Heart right ventricle (tissue), 16 donors: ENCODE measurements at places on chromosomes 2 and 18. TPM values are rescaled to one million over a fixed set of nuclear protein-coding genes. Genes with fewer than 3 reads are reported as not detected.

Gene SCYGR8
- polyA plus RNA-seq = not detected

DNA sequence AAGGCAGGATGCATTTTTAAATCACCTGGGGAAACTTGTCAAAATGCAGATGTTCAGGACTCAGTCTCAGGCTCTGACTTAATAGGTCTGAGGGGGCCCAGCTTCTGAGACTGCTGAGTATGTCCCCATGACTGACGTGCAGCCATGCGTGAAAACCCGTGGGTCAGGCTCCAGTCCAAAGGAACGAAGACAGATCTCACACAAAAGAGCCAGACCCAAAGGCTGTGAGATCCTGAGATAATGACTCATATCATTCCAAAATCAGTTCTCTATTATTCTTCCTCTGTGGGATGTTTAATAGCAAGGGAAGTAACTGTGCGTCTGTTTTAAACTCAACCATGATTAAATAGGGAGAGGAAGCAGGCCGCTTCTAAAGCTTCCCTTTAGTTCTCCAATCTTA is 107.4 kb upstream of the ACAA2 start:
- DNase-seq = no peak

DNA sequence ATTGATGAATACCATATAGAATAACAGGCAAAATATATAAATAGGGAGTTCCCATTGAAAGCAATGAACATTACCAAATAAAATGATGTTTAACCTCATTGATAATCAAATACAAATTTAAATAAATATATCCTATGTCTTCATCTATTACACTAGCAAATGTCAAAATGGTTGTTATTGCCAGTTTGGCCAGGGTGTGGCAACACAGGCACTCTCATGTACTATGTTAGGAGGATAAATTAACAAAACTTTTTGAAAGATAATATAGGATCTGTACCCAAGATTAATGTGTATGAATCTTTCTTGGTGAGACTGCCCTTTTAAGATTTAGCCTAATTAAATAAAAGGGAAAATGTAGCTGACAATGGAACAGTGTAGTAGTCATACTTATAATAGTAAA is 659.3 kb downstream of the ERBB4 start:
- no peak for DNase-seq

GRCh38 chr2:21395366-21395765 is 271.6 kb downstream of the TDRD15 start:
- DNase-seq = no peak

Gene SGPP2
- polyA plus RNA-seq = 3.4 TPM

- no peak for DNase-seq
These were observed 280.2 kb downstream of the CTNNA2 start for GRCh38 chr2:79793006-79793405.

DNA sequence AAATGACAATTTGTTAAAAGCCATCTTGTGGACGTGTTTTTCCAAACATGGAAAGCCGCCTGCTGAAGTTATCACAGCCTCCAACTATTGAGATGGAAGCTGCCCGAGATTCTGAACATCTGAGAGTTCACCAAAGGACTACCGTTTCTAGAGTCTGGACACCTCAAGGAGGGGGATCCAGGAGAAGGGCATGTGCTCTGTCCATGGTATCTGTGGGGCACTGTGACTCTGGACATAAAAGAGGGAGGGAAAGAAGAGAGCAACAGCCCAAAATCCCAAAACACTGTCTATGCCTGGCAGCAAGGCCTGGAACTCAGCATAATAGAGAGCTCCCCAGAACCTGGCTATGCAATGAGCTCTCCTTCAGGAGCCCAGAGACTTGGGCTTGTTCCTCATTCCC is 319.9 kb downstream of the EN1 start:
- no peak for DNase-seq

GRCh38 chr18:2958819-2959298 is 54.1 kb downstream of the LPIN2 start:
- DNase-seq = no peak

Gene LOXL3
- polyA plus RNA-seq = 3.4 TPM

- no peak for DNase-seq
These were observed 159.7 kb downstream of the NAPG start for GRCh38 chr18:10685484-10685883.

DNA sequence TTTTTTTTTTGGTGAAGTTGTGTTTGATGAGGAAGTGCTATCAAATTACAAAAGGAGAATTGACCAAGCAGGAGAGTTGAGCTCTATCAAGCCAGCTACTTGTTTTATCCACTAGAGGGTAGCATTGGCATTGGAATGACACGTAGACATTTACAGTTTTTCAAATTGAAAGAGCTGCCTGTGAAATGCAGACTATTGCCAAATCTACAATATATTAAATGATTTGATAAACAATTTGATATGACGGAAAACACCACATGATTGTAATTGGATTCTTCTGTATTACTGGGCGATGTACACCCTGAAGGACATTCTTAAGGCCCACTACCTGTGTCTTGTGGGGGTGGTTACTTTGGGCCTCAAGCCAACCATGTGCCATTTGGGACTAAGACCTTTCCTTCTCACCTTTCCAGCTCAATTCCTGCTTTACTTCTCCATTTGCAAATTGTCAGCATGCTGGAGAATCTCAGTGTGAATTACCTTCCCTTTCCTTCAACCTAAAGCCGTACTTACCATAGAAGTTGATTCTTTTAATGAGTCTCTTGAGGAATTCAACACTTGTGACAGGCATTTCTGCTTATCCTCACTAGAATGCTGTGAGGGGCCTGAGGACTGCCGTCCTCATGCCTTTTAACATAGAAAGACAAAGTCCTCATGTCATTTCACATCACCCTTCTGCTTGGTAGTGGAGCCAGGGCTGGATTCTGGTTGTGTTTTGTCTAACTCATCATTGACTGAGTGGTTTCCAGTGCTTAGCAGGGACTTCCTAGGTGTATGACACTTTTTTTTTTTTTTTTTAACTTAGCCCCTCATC is 134.8 kb upstream of the THUMPD2 start:
- peak; percentile 26 for DNase-seq

- DNase-seq = no peak
These were observed 546 bp downstream of the CHPF start for GRCh38 chr2:219542931-219543595.

DNA sequence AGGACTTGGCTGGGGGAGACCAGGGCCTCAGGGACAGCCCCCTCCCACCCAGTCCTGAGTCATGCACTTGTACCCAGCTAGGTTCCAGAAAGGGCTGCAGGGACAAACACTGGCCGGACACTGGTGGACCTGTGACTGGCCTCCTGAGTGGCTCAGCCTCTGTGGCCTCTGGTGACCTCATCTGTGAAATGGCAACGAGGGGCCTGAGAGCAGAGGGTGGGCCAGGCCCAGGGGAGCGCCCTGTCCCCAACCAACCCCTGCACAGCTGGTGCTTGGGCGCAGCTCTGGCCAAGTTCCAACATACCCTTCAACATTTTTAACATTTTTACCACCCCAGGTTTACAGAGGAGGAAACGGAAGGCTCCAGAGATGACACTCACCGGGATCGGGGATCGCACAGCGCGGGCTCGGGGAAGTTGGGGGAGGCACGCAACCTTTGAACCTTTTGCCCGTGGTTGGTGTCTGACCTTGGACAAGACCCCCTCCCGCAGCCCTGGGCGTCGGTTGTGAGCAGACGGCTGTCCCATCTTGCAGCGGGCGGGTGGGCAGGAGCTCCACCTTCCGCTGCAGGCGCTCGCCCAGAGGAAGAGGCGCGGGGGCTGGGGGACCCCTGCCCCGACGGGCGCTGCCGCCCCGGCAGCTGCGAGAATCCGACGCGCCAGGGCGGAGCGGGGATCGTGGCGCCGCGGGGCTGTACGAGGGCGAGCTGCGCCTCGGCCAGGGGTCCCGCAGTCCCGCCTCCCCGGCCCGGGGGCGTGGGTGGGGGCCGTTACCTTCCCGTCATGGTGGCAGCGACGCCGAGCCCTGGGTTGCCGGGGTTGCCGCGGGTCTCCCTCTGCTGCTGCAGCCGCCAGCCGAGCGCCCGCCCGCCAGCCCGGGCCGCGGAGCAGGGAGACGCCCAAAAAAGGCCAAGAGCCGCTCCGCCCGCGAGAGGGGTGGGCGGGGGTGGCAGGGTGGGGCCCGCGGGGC is 805 bp downstream of the LIMS2 start:
- DNase-seq = no peak

Gene SLC9A2
- under 0.01 TPM for polyA plus RNA-seq

Gene MEMO1
- polyA plus RNA-seq = 73.9 TPM

GRCh38 chr2:130874512-130874911 is 37.8 kb downstream of the ARHGEF4 start:
- no peak for DNase-seq

DNA sequence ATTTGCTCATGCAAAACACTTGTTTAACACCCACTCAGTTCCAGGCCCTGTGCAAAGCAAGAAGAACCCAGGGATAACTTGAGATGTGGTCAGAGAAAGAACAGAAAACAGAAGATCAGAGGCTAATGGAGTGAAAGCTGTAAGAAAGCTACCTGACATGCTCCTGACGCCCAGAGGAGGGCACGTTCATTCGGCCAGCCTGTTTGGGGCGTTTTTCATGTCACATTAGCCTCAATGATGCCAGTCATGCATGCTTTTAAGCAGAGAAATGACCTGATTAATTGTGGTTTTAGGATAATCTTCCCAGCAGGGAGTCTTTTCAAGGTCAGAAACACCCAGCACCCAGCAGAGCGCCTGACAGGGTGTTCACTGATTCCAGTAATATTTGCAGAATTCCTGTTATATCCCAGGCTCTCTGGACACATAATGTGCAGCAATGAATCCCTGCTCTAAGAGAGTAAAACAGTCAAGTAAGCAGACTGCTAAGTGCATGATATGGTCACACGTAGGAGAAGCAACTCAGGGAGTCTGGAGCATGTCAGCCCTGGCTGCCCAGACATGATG is 320.0 kb downstream of the LRATD1 start:
- no peak for DNase-seq

GRCh38 chr2:240872317-240873097 is 3.9 kb downstream of the AGXT start:
- no peak for DNase-seq

DNA sequence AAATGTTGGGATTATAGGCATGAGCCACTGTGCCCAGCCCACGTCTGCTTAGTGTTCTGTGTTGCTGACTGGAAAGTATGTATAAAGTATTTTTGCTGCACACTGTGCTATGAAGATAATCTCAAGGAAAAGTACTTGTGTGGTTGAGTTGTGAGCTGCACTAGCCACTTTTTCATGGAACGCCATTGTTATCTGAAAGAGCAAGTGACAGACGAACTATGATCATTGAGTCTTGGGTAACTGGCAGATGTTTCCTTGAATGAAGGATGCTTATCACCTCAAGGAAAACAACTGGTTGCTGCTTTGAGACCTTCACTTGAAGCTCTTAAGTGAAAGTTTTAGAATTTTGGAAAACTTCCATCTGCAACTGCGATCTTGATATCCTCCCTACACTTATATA is 82.2 kb upstream of the KCTD1 start:
- DNase-seq = no peak

DNA sequence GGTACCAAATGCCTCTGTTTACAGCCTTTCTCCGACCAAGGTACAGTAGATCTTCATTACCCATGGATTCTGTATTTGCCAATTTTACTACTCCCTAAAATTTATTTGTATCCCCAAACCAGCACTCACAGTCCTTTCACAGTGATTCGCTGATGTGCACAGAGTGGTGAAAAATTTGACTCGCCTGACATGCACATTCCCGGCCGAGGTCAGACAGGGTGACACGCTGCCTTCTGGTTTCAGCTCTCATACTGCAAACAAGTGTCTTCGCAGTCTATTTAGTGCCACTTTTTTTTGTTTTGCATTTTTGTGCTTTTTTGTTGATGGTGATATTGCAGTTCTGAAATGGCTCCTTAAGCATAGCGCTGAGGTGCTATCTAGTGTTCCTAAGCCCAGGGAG is 71.0 kb downstream of the MAPK4 start:
- no peak for DNase-seq

DNA sequence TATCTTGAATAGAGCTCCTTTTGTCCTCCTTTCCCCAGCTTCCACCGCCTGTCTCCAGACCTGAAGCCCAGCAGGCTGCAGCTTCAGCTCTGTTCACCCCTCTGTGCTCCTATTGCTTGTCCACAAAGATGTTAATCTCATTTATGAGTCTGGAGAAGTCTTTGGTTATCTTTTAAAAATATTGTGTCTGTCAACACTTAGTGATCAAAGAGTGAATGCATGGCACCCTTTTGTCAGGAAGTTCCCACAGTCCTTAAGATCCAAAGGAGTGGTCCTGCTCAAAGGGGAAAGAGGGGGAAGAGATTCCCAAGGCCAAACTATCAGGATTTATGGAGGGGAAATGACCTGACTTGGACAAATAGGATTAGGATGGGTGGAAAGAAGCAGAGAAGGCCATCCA is 118.9 kb downstream of the ACAA2 start:
- no peak for DNase-seq

- DNase-seq = no peak
These were observed 58.1 kb downstream of the NCKAP1 start for GRCh38 chr2:182980115-182980514.

GRCh38 chr2:199480966-199481365 is 23.2 kb upstream of the SATB2 start:
- DNase-seq = no peak

DNA sequence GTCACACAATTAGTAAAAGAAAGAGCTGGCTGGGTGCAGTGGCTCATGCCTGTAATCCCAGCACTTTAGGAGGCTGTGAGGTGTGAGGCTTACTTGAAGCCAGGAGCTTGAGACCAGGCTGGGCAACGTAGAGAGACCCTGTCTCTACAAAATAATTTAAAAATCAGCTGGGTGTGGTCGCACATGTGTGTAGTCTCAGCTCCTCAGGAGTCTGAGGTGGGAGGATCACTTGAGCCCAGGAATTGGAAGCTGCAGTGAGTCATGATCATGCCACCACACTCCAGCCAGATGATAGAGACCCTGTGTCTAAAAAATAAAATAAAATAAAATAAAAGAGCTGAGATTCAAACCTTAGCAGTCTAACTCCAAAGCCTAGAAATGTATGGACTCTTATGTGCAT is 39.0 kb upstream of the NEDD4L start:
- no peak for DNase-seq

Gene RFTN2
- 2.0 TPM for polyA plus RNA-seq

Gene ZSWIM2
- not detected for polyA plus RNA-seq

DNA sequence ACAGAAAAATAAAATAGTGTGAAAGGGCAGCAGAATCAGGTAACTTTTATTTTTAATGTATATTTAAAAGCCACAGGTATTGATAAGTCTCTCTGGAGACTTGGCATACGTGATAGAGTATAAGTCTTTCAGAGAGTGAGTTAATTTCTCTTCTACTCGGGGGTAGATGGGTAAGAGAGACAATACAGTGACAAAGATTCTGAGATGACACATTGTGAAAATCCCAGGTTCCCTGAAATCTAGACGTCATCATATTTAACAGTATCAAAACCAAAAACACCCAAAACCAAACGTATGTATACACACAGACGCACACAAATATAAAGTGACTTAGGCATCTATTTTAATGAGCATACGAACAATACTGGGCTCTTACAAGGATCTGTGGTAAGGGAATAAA is 33.3 kb downstream of the NIF3L1 start:
- no peak for DNase-seq
